ENCODE measurements at places on chromosomes 2 and 18.

DNA sequence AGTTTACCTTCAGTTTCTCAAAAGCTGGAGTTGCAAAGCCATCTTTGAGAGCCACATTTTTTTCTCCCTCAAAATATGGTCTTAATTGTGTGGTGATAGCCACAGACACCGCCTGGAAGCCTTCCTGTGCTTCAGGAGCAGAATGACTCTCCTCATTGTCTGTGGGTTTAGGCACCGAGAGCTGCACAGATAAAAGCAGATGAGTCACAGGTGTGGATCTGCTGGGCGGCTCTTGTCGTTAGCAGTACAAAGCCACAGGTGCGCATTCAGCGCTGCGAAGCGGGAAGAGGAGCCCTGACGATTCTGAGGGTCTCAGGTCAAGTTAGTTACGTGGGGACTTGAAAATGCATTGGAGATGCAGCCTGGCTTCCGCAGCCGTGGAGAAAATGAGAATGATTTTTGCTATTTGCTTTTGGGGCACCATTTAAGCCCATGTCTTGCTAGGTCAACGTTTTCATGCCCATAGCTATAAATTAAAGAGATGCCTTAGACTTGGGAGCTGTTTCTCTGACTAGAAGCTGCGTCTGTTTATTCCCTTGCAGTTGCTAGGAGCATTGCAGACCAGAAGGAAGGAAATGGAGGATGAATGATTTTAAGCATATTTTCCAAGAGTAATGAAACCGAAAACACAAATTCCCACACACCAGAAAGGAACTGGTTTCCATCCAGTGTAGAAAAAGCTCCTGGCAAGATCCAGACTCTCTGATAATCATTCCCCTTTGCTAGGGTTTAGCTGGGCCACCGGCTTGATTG, 51.5 kb downstream of the KLHL29 start:
- no peak for DNase-seq

GRCh38 chr2:226767056-226767813, 32.4 kb downstream of the IRS1 start:
- no peak for DNase-seq

GRCh38 chr2:11899264-11899818, 152.9 kb downstream of the LPIN1 start:
- no peak for DNase-seq

GRCh38 chr2:78132391-78133370, 610.5 kb upstream of the LRRTM4 start:
- DNase-seq: no peak

GRCh38 chr2:20992201-20992711, 51.6 kb downstream of the APOB start:
- DNase-seq: no peak

- DNase-seq: no peak
Observed at GRCh38 chr2:160715428-160715827, 221.8 kb upstream of the RBMS1 start.

GRCh38 chr18:45174629-45175136, 440.6 kb upstream of the SLC14A2 start:
- DNase-seq: no peak

GRCh38 chr2:100383954-100384353, 33.5 kb downstream of the CHST10 start:
- no peak for DNase-seq

DNA sequence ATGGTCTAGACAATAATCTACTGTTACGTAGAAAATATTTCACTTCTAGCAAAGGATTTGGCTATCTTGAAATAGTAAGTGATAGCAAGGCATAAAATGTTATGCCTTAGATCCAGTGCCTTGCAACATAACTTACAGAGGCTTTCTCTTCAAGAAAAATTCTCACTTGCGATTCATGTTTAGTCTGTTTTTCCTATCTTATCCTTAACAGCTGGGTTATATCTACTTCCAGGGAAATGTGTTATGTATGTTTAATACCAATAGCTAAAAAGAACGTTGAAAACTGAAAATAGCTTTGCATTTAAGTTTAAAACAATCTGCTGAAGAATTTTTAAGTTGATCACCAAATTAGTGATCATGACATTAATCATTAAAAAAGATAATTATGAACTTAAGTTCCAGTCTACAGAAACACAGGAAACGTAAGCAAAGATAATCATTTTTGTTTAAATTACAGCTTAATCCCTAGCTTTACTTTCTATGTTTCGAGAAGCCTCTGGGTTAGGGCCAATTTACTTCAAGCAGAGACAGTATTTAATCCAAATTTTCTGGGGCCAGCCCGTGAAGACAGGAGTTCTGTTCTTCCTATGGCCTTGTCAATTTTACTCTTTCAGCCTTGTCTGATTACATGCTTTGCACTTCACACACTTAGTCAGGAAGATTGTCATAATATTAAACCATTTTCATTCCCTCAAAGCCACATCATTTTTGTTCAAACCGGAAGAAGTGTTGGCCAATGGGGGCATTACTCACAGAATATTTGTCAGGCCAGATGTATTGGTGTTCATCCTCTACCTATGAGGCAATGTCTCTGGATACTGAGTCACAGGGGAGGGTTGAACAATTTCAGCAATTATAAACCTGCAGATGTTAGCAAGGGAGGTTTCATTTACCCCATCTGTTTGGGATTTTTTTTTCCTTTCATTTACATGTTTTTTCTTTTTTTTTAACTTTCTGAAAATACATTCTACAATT, 1132.9 kb upstream of the ZEB2 start:
- no peak for DNase-seq

DNA sequence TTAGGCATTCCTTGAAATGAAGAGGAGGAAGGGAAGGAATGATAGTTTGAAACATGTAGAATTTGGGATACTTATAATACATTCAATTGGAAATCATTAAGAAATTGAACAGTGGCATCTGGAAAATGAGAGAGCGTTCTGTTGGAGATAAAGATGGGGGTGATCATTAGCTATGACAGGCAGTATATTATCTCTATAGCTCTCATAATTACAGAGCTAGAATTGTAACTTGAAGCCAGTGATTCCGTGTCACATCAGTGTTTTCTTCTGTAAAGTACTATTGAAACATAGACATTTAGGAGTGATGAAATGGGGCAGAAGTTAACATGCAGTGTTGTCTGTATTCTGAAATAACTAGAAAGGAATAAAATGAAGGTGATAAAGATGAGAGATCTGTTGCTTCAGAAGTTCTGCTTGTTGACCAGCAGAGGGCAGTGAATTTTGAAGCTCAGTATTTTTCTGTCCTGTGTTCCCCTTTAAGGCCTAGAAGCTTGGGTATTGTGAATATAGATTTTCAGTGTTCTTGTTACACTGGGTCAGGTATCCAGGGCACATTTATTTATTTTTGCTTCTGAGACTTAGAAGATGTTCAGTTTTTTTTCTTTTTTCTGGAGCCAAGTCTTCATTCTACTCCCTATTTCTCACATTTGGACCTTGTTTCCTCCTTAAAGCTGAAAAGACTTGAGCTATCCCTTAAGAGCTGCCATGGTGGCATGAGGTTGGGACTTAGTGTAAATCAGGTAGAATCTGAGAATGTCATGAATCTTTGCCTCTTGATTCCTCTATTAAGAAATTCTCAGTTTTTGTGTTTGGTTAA, 157.4 kb downstream of the TAF4B start:
- no peak for DNase-seq

GRCh38 chr18:64097497-64097896, 51.4 kb downstream of the LINC00305 start:
- no peak for DNase-seq

DNA sequence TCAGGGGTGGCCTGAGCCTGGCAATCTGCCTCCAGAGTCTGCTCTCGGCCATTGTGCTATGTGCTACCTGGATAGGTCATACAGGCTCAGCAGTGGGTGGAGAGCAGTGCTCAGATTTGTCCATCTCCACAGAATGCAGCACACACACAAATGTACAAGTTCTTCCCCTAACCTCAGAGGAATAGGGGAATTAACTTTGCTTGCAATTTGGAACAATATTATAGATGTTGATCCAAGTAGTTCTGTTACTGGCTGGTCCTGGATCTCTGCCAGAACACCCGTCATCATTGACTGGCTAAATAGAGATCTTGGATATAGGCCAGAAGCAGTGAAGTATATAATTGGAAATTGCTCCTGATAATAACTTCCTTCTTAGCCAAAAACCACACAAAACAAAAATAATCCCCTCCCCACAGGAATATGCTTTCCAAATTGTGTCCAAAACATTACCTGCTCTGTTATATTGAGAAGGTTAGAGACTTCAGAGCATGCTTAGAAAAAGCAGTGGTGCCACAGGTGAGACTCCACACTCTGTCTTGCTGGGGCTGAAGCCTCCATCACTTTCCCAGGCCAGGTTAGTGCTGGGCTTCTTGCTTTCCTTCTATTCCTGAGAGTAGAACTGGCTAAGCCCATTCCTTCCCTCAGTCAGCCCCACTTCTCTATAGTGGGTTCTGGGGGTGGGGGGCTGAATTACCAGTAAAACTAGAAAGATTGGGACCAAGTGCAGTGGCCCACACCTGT, 38.8 kb downstream of the NCAPH start:
- no peak for DNase-seq

GRCh38 chr2:169343202-169343601, 19.1 kb downstream of the LRP2 start:
- no peak for DNase-seq

- no peak for DNase-seq
Observed at GRCh38 chr2:222774941-222775340, 85.9 kb upstream of the ACSL3 start.

- no peak for DNase-seq
Observed at GRCh38 chr18:36152781-36153180, 23.1 kb downstream of the ELP2 start.

DNA sequence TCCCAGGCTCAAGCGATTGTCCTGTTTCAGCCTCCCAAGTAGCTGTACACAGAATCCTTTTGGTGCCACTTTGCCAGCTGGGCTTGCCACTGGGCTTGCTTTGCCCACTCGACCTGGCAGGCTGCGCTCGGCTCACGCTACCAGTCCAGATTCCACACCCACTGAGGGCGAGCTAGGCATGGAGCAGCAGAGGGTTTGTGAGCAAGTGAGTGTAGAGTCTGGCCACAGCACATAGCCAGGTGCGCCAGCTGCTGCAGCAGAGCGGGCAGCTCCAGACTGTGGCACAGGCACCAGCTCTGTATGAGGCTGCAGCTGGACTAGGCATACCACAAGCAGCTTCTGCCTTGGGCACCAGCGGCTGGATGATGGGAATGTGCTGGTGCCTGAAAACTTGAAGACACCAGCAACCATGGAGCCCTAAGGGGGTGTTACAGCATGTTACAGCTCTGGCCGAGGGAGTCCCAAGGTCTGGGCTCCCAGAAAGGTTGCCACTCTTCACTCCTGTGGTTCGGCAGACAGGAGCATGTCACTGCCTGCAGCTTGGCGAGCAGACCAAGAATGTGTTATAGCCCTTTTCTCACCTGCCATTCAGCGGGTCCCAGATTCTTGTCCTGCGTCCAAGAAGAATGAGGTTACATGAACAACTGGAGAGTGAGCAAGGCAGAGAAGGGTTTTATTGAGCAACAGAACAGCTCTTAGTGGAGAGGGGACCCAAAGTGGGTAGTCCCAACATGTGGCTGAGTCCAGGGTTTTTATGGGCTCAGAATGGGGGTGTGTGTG, 12.9 kb downstream of the SMARCAL1 start:
- DNase-seq: no peak

GRCh38 chr2:224929512-224929911, 112.8 kb downstream of the DOCK10 start:
- DNase-seq: no peak

GRCh38 chr2:9483107-9483506, 8.8 kb downstream of the IAH1 start:
- DNase-seq: no peak

DNA sequence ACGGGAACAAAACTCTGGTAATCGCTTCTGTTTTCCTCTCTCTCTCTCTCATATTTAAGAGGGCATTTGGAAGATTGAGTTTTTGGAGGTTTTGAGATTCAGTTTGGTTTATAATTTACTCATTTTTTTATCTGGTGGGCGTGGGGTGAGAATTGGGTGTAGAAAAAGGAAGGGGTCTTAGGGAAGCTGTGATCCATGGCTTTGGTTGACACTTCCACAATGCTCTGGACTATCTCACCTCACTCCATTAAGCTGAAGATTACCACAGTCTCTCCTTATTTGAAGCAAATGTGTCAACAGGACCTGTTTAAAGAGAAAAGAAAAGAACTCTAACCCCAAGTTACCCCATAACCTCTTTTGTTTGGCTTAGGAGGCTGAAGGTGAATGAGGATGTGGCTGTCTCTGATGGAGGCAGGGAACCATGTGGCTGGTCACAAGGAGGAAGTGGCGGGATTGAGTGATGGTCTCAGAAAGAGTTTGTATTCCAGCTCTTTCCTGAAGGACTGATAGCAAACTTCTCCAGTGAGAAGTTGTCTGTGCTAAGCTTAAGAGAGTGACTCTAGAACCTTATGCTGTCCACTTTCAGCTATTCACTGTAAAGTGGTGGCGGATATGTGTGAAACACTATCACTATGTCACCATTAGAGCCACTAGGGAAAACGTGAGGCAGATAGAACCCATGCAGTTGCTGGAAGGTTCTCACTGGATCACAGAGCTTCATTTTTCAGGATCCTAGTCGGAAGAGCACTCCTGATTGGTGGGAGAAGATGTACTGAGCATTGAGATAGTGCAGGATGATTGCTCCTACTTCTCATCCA, 934 bp downstream of the ZNF804A start:
- DNase-seq: no peak

- DNase-seq: no peak
Observed at GRCh38 chr18:21604671-21605070, 4.2 kb upstream of the ESCO1 start.

DNA sequence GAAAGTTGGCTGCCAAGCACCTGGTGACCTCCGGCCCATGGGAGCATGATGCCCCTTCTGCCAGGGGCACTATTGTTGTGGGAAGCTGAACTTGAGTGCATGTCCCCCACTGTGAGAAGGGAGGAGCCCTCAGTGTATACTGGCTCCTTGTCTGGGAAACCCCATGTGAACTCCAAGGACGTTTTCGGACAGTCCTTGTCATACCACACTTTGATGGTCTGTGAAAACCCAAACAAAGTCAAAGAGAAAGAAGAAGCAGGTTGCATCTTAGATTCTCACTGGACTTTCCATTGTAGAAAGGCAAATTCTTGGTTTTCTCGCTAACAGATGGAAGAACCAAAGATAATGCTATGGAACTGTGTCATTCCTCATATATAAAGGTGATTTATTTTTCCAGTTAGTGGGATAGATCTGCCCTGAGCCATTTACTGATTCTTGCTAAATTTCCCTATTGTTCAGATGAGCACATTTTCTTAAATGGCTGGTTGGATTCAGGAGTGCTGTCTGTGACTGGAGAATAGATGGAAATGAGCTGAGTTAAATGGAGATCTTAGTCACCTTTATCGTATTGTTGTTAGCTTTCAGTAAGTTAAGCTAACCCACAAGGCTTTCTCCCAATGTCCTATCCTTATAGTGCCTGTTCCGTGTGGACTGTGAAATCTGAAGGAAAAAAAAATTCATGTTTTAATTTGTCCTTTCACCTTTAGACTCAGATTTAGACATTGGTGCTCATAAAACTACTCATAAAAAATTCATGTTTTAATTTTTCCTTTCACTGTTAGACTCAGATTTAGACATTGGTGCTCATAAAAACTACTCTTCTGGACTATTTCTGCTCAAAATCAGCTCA, 166.6 kb downstream of the ACTR3 start:
- no peak for DNase-seq

DNA sequence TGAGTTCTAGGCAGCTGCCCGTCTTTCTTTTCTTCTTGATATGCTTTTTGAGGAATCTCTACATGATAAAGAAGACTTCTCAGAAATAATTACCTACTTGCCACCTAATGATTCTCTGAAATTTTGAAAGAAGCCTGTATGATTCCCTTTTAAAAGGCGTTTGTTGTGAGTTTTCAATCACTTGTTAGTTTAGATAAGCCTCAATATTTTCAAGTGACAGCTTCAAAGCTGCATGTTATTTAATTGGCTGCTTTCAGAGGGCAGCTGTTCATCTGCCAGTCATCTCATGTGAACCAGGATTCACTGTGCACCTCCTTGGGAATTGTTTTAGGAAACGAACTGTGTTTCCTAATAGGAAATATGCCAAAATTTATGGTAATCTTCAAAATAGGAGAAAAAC, 938.1 kb downstream of the CPS1 start:
- no peak for DNase-seq
